ENCODE measurements at places on chromosomes 2 and 18.

- DNase-seq = no peak
These were observed 9.7 kb downstream of the VIT start for GRCh38 chr2:36706021-36706876.

GRCh38 chr2:79292239-79292957 is 132.8 kb upstream of the REG3A start:
- DNase-seq = no peak

DNA sequence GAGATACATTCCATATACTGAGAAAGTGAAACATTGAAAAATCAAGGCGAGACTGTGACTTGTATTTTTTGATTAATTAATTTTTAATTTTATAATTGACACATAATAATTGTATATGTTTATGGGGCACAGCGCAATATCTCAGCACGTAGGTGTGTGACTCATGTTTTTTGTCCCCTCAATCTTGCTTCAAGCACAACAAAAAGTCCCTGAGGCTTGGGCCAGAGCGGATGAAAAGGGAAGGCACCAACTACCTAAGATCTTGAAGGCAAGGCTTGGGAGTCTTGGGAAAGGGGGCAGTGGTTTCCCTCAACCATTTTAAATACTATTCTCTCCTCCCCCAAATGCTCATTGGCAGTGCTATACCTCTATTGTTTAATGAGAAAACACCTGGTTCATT is 9.9 kb downstream of the SGPP2 start:
- DNase-seq = no peak

DNA sequence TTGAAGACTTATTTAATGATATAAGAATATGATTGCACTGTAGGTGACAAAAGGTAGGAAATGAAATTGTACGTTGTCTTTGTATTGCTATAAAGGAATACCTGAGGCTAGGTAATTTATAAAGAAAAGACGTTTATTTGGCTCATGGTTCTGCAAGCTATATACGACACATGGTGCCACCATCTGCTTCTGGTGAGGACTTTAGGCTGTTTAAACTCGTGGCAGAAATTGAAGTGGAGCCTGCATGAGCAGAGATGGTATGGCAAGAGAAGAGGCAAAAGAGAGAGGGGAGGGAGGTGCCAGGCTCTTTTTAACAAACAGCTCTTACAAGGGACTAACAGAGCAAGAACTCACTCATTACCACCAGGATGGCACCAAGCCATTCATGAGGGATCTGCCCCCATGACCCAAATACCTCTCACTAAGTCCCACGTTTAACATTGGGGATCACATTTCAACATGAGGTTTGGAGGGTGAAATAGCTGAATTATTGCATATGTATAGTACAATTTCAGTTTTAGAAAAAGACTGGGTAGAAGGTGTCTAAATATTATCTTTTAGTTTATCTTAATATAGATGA is 86.8 kb downstream of the GULP1 start:
- DNase-seq = no peak

GRCh38 chr18:79878741-79879378 is 72.6 kb downstream of the SLC66A2 start:
- no peak for DNase-seq

GRCh38 chr2:1717113-1717512 is 27.2 kb downstream of the PXDN start:
- DNase-seq = no peak

GRCh38 chr18:47418746-47419145 is 167.3 kb upstream of the SKOR2 start:
- DNase-seq = no peak

DNA sequence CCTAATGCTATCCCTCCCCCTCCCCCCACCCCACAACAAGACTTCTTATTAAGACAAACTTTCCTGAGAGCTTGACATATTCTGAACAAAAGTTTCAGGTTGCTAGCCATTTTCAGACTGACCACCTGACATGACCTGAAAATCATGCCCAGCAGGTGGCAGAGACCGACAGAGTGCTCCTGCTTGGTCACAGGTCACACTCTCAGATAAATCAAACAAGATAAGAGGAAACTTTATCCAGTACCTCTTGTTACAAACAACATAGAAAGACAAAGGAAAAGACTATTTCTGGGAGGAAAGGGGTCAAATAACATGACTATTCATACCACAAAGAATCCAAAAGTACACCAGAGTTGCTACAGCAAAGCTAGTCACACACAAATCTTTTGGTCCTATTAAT is 107.4 kb downstream of the TMEM200C start:
- DNase-seq = no peak

DNA sequence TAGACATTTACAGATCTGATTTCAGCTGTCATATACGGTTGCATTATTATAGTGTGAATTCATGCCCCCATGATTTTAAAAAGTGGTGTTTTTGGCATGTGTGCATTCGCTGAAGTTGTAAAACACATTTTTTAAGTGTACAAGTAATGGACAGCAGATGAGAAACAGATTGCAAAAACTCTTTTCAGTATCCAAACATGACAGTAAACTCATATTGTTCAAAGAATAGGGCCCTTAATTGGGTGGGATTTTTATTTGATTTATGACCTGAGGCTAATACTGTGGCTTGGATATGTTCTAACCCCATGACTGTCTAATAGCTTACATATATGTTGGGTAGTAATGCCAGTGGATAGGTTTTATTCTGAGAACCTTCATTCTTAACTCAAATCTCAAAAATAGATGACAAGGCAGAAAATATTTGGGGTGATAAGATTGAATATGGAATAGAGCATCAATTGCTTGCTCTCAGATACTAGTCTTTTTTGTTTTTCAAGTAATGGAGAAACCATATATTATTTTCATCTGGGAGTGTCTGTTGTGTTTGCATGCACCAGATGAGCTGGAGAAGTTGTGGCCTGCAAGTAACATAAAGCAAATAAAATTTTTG is 118.6 kb downstream of the PARD3B start:
- DNase-seq = no peak

DNA sequence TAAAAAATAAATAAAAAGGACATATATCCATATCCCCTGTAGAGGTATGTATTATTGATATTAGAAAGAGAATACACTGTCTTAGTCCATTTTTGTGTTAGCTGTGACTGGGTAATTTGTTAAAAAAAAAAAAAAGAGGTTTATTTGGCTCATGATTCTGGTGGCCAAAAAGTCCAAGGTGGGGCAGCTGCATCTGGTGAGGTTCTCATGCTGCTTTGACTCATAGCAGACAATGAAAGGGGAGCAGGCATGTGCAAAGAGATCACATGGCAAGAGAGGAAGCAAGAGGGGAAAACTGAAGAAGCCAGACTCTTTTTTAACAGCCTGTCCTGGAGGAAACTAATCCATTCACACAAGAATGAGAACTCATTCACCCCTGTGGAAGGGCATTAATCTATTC is 101.6 kb upstream of the MAP4K3 start:
- DNase-seq = no peak

GRCh38 chr2:229071292-229071976 is 199.7 kb downstream of the PID1 start:
- no peak for DNase-seq

GRCh38 chr2:30348825-30349224 is 98.2 kb upstream of the LCLAT1 start:
- DNase-seq = no peak

- DNase-seq = no peak
These were observed 112.2 kb upstream of the TPO start for GRCh38 chr2:1301056-1301455.

DNA sequence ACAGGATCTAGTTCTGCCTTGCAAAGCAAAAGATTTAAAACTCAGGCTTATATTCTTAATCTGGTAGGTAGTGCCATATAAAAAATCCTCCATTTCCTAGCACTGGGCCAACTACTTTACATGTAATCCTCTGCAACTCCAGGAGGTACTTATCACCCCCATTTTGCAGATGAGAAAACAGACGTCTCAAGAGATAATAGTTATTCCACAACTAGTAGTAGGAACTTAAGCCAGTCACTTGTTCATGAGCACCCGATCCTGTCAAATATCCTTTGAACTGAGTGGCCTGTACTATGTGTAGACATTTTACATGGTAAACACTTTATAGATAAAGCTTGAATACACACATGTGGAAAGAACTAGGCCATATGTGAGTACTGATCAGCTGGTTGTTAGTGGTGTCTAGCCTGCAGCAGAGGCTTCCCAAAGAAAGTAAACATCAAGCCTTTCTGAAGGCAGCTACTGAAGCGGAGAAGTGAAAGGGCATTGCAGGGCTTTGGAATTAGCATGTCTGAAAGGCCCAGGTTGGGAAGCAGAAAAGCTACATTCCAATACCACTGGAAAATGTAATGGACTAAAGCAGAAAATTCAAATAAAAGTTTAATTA is 48.0 kb downstream of the NAB1 start:
- DNase-seq = no peak

GRCh38 chr2:28970464-28971160 is 10.5 kb upstream of the TOGARAM2 start:
- DNase-seq = no peak

DNA sequence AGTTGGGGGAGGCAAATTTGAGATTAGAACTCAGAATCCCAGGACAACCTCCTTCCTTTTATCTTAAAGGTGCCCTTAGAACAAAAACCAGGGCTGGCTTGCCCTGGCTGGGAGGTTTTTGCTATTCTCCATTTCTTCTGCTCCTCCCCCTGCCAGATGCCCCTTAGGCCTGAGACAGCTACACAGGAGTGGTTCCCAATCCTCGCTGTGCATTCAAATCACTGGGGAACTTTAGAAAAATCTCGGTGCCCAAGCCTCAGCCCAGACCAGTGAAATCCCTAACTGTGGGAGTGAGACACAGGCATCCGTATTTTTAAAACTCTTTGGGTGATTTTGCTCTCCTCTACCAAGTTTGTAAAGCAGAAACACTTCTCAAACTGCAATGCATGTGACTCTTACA is 38.8 kb downstream of the LBH start:
- no peak for DNase-seq

DNA sequence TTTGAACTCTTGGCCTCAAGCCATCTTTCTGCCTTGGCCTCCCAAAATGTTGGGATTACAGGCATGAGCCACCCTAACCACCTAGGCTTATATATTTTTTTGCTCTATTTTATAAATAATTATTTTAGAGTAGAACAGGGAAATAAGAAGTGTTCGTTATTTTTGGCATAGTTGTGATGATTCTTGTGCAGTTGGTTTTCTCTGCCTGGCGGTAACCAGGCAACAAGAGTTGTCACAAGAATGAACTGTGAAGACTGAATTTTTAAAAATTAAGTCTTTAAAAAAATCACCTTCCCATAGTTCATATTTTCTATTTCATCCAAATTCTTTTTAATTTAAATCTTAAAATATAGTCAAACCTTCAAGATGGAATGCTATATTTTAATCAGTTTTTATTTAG is 310.2 kb downstream of the ARL6IP6 start:
- DNase-seq = no peak

- DNase-seq = no peak
These were observed 54.4 kb downstream of the STK39 start for GRCh38 chr2:168192839-168193616.

- DNase-seq = no peak
These were observed 206.8 kb upstream of the FBXO11 start for GRCh38 chr2:48112911-48113680.

GRCh38 chr2:234304950-234305349 is 191.9 kb downstream of the ARL4C start:
- no peak for DNase-seq

DNA sequence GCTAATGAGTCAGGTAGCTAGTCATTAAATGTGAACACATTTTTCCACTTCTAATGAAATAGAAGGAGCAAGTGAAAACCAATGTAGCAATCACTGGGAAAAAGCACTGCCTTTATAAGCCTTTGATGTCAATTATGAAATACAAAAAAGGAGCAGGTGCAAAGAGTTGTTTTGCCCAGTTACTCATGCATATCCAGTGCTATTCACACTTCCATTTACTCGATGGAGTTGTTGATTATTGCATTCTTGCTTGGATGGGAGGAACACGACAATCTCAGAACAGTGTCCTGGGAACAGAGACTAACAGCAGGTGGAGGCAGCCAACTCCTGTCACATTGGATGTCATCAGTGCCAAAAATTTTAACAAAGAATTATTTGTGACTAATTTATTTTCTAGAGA is 372.5 kb downstream of the CBLN2 start:
- no peak for DNase-seq

DNA sequence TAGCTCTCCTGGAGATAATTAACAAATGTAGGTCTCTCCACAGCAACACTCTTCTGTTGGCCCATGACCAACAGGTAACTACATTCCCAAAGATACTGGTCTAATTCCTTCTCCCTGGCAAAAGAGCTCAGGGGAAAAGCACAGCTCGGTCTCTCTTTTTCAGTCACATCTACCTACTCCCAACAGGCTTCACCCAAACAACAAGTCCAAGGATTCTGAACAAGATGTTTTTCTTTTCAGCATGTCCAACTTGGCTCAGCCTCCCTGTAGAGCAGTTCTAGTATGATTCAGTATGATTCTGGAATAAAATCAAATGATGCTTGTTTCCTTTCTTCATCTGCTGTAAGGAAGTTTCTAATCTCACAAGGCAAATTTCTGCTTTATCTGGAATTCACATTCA is 1704.8 kb upstream of the PIK3C3 start:
- DNase-seq = no peak

DNA sequence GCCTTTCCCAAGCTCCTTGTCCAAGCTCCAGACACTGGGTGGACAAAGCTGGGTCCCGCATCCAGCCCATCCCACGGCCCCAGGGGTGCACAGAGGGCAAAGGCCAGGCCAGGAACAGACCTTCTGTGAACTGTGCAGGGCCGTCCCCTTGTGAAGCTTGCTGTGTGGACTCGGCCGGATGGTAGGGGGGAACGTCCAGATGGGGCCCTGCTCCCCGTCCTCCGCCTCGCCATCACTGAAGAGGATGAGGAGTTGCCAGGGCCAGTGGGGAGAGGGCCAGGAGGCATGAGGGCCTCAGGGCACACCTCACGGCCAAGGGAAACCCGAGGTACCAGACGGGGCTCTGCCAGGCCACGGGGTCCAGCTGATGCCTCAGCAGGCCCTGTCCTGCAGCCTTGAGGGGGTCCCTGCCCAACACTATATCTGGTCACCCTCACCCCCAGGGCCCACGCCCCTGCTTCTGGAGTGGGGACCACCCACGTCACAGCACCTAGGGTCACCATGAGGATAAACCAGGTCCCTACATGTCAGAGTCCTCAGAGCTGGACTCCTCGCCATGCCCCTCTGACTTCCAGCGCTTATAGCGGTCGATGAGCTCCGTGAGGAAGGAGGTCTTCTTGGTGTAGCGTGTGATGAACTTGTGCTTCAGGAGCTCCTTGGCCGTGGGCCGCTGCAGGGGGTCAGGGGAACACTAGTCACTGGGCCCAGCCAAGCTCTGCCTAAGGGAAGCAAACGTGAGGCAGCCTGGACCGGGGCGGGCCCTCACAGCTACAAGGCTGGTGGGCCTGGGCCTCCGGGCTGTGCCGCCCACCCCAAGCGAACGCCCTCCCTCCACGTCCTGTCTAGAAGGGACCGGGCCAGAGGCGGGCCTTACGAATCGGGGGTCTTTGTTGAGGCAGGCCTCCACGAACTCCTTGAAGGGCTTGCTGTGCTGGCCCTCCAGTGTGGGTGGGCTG is 10.0 kb downstream of the STK25 start:
- no peak for DNase-seq

GRCh38 chr2:79715338-79715737 is 202.5 kb downstream of the CTNNA2 start:
- DNase-seq = no peak

GRCh38 chr2:39529836-39530235 is 92.8 kb upstream of the MAP4K3 start:
- DNase-seq = no peak
